WTC11 (cell line): ENCODE measurements at places on chromosomes 4 and X.

DNA sequence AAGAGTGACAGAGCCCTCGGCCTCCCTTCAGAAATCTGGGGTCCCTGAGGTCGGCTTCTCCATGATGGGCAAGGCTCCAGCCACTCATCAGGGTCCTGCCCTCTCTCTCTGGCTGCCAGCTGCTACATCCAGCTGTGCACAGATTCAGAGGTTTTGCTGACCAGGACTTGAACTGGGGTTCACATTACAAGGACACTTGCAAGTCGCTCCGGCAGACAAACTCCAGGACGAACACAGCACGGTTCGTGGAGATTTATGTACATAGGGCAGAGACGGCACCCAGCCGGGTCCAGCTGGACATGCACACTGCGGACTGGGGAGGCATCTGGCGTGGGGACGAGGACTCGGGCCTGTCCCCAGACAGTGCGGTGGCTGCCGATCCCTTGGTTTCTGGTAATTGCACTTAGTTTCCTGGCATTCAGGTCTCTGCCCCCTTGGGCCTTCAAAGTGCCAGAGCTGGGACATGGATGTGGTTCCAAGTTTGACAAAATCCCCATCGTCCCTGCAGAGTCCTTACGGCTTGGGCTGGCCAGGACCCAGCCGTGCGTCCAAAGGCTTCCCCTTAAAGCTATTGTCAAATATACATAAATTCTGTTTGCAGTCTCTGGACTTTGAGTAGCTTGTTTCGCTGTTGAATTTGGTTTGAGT, 6.2 kb upstream of the C4orf50 start:
- DNase-seq = no peak

- no peak for DNase-seq
Measured at GRCh38 chrX:12010436-12010835, 127.8 kb upstream of the FRMPD4 start.

DNA sequence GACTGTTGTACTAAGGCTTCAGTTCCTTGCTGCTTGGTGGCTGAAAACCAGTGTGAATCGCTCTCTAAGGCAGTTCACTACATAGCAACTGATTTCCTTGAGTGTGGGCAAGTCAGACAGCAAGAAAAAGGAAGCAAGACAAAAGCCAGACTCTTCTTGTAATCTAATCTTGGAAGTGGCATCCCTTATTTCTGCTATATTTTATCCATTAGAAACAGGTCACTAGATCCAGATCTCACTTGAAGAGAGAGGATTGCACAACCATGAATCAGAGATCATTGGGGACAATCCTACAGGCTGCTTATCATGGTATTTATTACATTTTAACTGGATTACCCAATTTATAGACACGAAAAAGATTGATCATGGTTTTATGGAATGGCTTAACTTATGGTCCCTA, 684.5 kb downstream of the GRID2 start:
- DNase-seq = no peak

DNA sequence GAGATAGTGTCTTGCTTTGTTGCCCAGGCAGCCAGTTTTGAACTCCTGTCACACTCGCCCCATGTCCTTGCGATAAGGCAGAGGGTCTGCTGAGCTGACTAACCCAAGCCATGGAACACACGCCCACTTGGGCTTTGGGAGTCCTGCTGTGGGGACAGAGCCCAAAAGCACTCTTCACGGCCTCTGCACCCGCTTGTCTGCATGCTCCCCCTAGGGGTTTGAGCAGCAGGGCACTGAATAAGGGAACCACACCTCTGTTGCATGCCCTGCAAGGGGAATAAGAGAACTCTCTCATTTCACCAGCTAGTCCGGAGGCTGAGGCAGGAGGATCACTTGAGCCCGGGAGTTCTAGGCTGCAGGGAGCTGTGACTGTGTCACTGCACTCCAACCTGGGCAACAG, 166.0 kb downstream of the STAG2 start:
- DNase-seq = peak; percentile 15

GRCh38 chr4:131302108-131302507, 1847.0 kb upstream of the PCDH10 start:
- DNase-seq = no peak

- no peak for DNase-seq
Measured at GRCh38 chr4:2932951-2933565, 30.1 kb downstream of the NOP14 start.

GRCh38 chrX:102808336-102808735, 87.8 kb downstream of the GPRASP3 start:
- DNase-seq = no peak

DNA sequence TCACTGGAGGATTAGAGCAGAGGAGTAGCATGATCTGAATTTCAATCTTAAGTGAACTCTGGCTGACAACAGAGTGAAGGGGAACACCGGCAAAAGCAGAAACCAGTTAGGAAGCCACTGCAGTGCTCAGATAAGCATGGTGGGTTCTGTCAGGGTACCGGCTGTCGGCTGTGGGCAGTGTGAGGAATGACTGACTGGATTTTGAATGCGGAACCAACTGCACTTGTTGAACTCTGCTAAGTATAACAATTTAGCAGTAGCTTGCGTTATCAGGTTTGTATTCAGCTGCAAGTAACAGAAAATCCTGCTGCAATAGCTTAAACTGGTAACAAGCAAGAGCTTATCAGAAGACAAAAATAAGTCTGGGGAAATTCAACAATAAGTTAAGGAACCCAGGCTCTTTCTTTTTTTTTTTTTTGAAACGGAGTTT, 5.2 kb downstream of the HTT start:
- no peak for DNase-seq

GRCh38 chrX:129771266-129771995, 8.3 kb upstream of the SASH3 start:
- DNase-seq = no peak

- no peak for DNase-seq
Measured at GRCh38 chrX:141402897-141403610, 160.7 kb upstream of the SPANXC start.

- DNase-seq = no peak
Measured at GRCh38 chrX:22366906-22367305, 94.2 kb downstream of the CBLL2 start.

GRCh38 chr4:1249731-1250526, 999 bp upstream of the CTBP1 start:
- peak; percentile 41 for DNase-seq

DNA sequence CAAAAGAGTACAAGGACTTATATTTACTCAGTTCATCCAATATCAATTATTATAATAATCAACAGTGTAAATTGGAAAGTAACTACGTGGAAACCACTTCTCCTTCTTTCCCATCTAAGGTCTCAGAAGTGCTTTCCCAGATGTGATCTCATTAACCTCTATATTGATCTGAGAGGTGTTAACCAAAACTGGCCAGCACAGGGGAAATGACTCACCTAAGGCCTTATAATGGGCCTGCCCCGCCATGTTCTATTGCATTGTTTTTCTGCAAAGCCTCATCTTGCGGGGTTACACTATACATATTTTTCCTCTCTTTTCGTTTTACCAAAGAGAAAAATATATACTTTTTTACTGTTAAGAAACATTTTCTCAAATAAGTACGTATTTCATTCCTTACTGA, 20.5 kb downstream of the RAB40A start:
- DNase-seq = no peak

- no peak for DNase-seq
Measured at GRCh38 chrX:53072418-53073114, 9.6 kb upstream of the TSPYL2 start.

GRCh38 chr4:78975865-78976264, 36.6 kb upstream of the PAQR3 start:
- no peak for DNase-seq

GRCh38 chr4:20298986-20299385, 47.3 kb downstream of the SLIT2 start:
- no peak for DNase-seq

- no peak for DNase-seq
Measured at GRCh38 chr4:144499777-144500176, 146.2 kb upstream of the HHIP start.

- no peak for DNase-seq
Measured at GRCh38 chr4:15754323-15754722, 23.8 kb upstream of the CD38 start.

DNA sequence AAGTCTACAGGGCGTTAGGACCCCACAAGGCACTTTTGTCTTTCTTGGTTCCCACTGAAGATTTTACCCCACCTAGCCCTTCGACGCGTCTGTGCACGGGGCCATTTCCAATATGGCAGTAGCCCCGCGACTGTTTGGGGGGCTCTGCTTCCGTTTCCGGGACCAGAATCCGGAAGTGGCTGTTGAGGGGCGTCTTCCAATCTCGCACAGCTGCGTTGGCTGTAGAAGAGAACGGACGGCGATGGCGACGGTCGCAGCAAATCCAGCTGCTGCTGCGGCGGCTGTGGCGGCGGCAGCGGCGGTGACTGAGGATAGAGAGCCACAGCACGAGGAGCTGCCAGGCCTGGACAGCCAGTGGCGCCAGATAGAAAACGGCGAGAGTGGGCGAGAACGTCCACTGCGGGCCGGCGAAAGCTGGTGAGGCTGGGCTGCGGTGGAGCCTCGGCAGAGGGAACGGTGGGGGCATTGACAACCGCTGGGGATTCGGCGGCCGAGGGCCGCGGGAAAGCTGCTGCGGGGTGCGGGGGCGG, at the start of gene USP11:
Gene USP11, plus strand, starts transcription at position 207 of the 530 bp plus-strand sequence. Its CDS starts 35 bp downstream, at position 242.
- peak; percentile 38 for DNase-seq

- no peak for DNase-seq
Measured at GRCh38 chr4:28799696-28800095, 1920.5 kb upstream of the PCDH7 start.

- no peak for DNase-seq
Measured at GRCh38 chrX:150438165-150438564, 75.0 kb downstream of the MAMLD1 start.

GRCh38 chrX:3712870-3713224, 602 bp downstream of the PRKX start:
- peak; percentile 11 for DNase-seq

DNA sequence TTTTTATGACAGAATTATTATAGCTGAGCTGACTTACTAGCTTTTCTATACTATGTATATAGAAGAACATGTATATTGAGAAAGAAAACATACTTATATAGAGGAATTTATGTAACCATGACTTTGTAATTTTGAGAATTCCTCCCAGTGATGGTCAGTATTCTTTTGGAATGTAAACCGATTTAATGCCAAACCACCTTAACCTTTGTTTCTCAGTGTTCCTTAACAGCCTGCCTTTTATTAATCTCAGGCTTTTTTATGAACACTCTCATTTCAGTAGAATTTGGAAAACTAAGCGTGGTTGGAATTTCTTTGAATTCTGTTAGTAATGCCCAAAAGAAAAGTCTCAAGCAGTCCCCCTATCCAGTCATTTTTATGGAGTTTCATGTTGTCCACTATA, 47.0 kb downstream of the MOSPD2 start:
- no peak for DNase-seq

DNA sequence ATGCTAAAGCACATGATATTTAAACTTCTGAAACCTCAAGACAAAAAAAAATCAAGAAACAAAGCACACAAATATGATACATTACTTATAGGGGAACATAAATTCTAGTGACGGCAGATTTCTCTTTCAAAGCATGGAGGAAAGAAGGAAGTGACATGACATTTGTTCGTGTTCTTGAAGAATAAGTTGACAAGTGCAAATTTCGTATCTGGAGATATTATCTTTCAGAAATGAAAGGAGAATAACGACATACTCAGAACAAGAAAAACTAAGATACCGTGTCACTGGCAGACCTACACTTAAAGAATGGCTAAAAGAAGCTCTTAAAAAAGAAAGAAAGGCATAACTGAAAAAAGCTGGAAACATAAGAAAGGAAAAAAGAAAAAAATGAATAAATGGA, 16.6 kb downstream of the CENPVL2 start:
- no peak for DNase-seq

- DNase-seq = no peak
Measured at GRCh38 chr4:96521046-96521536, 681.2 kb downstream of the PDHA2 start.

- no peak for DNase-seq
Measured at GRCh38 chrX:27445438-27445837, 17.7 kb downstream of the PPP4R3C start.

DNA sequence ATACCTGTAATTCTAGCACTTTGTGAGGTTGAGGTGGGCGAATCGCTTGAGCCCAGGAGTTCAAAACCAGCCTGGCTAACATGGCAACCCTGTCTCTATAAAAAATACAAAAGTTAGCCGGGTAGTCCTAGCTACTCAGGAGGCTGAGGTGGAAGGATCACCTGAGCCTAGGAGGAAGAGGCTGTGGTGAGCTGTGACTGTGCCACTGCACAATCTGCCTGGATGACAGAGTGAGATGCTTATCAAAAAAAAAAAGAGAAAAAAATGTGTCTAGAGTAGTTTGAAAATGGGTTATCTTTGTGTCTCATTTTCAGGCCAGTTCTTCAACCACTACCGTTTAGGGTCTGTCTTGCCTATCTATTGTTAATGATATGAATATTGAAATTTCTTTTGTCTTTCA, 98.1 kb downstream of the EGF start:
- no peak for DNase-seq

DNA sequence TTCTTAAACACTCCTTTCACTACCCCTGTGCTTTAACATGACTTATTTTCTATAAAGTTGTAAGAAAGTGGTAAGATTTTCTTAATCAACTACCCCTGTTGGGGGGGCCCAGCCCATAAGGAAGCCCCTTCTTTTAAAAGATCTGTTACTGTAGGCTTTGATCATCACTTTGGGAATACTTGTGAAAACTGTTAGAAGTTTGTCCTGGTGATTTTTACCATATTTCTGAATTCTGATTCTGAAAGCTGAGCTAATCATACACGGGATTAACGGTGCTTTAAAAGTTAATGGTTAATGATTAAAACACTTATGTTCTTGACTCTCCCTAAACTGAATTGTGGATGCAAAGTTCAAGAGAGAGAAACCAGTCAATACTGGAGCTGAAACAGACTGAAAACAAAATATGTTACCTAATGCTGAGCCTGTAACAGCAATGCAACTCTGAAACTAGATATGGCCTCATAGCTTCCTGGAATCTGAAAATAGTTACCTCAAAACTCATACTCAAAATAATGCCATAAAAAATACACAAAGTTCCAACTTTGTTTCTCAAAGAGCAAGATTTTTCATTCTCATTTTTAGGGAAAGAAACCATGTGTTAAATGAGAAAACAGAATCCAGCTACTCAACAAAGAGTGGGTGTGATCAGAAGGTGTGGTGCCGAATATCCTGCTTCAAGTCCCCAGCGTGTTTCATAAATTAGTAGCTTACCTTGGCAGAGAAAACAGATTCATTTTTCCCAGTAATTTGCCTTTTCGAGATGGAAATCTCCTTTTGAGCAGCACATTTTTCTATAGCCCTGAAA, 31.6 kb downstream of the ADH7 start:
- no peak for DNase-seq
